ENCODE measurements at places on chromosomes 2 and 18.

DNA sequence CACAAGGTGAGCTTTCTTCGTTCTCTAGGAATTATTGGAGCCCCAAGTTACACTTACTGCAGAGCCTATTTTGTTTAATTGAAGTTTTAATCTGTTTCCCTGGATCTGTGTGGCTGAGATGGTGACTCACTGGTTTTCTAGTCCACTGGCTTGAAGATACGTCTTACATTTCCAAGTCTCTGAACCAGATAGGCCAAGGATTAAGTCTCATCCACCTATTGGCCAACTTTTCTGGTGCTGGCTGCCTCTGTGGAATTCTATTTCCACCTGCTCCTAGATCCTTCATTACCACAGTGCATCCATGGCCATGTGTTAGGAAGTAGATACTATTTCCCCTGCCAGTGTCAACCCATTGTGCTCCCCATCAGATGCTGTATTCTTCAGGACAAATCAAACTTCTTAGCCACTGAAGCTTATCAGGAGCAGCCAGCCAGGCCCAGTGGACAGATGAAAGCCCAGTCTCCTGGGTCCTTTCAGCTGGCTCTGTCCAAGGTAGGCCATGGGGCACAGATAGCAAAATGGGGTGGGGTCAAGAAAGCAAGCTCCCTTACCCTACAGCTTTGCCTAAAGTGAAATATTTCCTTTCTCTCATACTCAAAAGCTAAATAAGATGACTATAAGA, 198.8 kb upstream of the TCF4 start:
- peak; percentile 57 for DNase-seq

DNA sequence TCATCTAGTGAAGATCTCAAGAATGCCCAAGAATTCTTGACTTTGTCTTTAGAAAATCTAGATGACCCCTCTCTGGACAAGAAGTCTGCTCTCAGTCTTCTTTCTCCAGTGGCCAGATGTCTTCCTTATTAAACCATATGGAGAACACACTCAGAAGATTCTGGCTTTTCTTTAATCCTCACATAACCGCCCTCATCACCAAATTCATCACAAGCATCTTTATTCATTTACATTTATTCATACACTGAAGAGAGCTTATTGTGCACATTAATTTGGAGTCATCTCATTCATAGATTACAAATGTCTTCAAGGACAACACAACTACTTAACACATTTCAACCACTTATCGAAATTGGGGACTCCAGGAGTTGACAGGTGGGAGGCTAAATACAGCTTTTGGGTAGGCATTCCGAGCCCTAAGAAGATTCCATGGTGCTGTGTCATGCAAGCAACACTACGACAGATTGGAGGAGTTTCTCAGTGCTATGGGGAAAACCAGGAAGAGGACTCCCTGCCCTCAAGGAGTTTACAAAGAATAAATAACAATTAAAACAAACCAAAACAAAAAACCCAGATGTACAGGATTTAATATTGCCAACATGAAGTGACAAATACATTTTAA, 64.8 kb upstream of the LCLAT1 start:
- DNase-seq: no peak

DNA sequence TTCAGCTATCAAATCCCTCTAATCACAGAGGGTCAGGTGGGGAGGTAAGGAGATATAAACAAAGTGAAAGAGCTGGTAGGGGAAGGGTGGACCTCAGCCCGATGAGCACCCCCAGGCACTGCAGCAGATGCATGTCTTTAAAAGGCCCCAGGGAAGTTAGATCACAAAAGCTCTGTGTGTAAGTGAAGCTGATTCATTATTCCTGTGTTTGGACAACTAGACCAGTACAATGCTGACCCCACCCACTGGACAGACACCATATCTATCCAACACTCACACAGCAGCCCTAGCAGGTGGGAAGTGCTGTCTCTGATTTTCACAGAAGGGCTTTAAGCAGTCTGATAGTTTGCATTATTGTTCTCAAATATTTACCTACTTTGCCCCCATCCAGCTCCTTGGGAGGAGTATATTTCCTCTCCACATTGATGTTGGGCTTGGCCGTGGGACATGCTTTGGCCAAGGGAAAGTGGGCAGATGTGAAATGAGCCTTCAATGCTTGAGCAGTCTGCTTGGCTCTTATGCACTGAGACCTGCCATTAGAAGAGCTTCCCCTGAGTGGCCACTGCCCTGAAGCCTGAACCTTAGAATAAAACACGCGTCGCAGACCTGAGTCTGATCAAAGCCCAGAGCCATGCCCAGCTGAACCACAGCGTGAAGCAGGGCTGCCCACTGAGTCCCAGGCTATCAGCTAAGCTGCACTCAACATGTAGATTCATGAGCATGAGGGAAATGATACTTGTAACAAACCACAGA, 111.4 kb downstream of the COPS8 start:
- peak; percentile 81 for DNase-seq

DNA sequence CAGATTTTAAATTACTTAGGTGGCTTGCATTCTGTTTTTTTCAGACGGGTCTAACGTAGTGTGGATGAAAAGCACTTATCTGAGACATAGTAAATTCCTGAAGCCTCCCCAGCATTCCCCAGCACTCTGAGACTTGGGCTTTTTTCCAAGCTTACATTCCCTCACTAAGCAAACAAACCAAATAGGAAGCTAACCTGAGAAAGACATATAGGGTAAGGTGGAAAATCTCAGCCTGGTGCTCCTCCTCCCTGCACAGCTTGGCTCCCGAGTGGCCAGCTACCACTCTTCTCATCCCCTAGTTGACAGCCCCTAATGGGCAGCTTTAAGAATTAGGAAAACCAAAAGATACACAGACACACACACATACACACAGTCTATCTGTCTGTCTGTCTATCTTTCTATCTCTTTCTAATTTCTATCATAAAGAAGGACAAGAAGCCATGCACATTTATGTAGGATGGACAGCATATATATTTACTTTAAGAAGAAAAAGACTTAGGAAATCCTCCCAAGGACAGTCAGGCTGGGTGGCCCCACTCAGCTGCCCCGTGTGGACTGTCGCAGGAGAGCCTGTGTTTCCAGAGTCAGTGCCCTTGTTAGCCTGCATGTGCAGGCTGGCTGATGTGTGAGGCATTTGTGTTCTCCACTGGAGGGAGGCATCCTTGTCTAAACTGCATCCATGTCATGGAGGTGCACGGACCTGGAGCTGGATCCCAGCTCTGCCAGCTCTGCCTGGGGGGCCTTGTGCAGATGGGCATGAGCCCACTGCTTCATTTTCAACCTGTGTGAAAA, 8.2 kb downstream of the CNNM3 start:
- DNase-seq: peak; percentile 76

- DNase-seq: no peak
Observed at GRCh38 chr2:233546774-233547173, 19.8 kb downstream of the USP40 start.

GRCh38 chr18:75344161-75344560, 83.3 kb downstream of the SMIM21 start:
- DNase-seq: no peak
